ENCODE measurements at places on chromosomes 6 and 20.

DNA sequence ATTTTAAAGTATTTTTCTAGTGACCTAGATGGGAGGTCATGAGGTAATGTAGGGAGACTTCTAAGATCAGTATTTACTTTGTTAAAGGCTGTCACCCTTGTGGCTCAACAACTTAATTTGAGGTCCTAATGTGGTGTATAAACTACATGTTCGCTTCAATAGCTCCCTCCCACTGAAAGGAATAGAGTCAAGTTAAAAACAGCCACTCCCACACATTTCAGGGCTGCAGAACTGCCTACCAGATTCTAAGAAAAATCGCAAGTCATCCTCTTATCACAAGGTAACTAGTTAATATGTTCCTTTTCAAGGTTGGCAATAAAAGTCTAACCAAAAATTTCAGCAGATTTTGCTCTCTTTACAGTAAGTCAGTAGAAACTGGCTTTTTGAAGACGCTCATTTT lies 15.1 kb downstream of the GSTA1 start:
- DNase-seq, result no peak

DNA sequence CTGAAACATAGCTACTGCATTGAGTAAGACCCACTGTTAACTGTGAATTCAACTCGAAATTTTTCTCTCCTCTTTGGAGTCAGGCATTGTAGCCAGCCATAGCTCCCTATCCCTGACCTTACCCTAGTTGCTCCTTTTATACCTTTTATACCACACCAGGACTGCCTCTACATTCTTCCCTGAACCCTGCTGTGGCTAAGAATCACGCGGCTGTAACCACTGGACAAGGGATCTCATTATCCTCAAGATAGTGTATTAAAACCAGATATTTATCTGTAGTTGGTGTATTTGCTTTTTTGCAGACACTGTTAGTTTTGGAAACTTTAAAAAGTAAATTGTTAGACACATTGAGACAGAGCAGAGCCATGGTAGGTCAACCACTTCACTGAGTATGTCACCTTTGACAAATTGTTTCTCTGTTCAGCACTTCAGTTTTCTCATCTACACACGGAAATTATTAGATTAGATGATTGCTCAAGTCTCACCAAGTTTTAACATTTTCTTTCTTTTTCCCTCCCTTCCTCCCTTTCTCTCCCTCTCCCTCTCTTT lies 171.9 kb upstream of the PRND start:
- no peak for DNase-seq

DNA sequence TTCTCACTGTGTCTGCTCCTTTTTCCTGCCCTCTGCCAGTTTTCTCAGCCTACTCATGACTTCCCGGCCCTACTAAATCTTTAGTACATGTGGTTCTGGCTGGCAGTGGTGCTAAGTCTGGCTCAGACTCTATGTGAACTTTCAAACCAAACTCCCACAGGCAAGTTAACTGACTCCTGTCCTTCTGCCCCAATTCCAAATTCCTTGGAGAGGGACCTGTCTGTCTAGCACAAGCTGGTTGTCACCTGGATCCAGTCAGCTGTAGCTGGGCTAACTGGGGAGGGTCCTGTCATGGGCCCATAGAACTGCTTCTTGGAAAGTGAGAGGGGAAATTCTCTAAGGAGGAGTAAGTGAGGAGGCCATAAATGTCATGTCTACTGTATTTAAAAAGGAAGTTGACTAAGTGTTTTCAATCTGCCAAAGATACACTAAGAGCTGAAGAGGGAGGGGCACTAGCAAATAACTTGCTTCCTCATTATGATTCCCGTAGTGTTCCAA lies 240.1 kb downstream of the KCNQ5 start:
- DNase-seq, result peak; percentile 11

DNA sequence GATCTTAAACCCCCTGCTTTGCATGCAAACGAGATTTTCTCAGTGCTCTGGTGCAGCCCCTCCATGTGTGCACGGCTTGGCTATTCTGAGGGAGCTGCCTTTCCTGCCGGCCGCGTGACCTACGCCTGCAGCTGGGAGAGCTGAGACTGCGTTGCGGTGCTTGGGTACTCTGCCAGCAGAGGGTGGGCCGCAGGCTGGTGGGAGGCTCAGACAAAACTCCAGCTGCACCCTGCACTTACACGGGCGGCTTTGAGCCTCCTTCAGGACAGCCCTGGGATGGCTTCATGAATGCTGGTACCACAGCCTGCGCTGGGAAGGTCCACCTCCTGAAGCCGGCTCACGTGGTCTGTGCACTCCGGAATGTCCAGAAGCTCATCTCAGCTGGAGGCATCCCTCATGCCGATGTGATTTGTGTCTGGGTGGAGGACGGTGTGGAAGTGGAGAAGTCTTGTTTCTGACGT lies 223.7 kb downstream of the DLL1 start:
- no peak for DNase-seq
